ENCODE measurements at places on chromosomes 12 and 14. TPM values are rescaled to one million over a fixed set of nuclear protein-coding genes. Genes with fewer than 3 reads are reported as not detected.

DNA sequence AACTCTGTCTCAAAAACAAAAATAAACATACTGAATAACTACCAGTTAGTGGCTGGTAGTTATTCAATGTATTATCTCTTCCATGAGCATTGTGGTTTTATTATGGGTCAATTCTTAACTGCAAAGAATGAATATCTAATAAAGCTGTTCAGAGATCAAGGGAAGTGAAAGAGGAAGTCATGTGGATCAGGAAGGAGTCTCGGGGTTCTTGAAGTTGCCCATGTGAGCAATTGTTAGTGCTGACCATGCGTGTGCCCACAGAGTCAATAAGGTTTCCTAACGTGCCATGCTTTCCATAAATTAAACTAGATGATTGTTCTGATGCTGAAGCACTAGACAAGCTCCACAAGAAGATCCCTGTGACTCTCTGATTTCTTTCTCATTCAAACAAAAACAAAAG is 136.5 kb upstream of the CPSF6 start:
- DNase-seq = no peak

Gene MYO1H
- not detected for total RNA-seq

DNA sequence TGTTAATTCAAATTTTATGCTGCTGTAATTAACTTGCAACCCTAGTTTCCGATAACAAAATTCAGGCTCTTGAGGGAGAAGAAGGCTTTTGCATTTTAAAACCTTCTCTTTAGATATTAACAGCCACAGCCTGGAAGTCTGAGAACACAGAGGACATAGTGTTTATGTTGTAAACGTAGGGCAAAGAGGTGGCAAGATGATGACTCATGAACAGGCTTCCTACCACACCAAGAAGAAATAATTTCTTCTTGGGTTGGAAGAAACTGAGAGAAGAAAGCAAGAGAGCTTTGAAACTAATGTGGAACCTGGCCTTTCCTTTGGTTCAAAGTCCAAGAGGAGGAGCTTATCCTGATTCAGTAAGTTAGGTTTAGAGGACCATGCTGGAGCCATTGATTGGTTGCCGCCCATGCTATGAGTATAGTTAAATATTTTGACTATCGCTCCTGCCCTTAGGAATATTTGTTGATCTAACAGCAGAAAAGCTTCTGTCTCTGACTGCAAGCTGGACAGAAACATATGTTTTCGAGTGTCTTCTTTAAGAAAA is 31.8 kb downstream of the CCDC198 start:
- H3K27me3 ChIP-seq = no peaks in the 10 kb centered on the region
- DNase-seq = no peak
- no peak overlapping the region for H3K4me3 ChIP-seq

GRCh38 chr12:89525305-89525823 is 483 bp downstream of the POC1B start:
- peak; percentile 20 for DNase-seq
- H3K4me3 ChIP-seq = peak overlapping the region; percentile 87
- peak overlapping the region; percentile 84 for H3K27ac ChIP-seq
- no peaks in the 10 kb centered on the region for H3K36me3 ChIP-seq

DNA sequence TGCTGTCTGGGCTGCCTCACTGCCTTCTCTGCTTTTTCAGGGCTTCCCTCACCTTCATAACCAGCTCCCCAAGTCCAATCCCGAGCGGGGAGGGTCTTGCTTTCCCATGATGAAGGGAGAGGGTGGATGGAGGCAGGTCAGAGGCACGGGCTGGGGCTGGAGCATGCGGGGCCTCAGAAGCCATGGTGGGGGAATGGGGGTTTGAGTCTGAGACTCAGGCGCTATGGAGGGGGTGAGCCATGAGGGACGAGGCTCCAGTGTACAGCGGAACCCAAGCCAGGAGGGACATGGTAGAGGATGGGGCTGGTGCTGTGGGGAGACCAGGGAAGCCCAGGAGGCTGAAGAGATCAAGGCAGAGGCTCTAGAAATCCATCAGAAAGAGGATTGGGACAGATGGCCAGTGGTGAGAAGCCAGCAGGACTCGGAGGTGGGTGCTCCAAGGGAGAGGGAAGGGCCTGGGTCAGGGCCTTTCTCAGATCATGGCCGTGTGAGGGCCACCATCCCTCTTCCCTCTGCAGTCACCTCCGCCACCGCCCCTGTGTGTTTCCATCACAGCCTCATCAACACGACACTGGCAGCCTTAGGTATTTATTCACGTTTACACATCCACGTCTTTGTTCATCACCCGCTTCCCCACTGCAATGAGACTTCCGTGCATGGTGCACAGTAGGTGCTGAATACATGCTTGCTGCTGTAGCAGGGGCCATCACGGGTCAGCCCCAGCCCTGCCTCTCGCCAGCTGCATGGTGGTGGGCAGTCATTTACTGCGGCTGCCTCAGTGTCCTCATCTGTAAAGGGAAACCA is 144.7 kb downstream of the ADGRD1 start:
- no peak for DNase-seq
- no peaks in the 10 kb centered on the region for H3K36me3 ChIP-seq
- H3K27me3 ChIP-seq = no peaks in the 10 kb centered on the region

GRCh38 chr12:19203013-19203412 is 73.5 kb downstream of the PLEKHA5 start:
- H3K27ac ChIP-seq = no peak overlapping the region
- no peaks in the 10 kb centered on the region for H3K4me1 ChIP-seq
- no peaks in the 10 kb centered on the region for H3K36me3 ChIP-seq
- no peaks in the 10 kb centered on the region for H3K27me3 ChIP-seq
- no peak for DNase-seq
- no peak overlapping the region for H3K4me3 ChIP-seq

GRCh38 chr12:1013618-1014489 is 22.8 kb downstream of the ERC1 start:
- no peak overlapping the region for H3K4me3 ChIP-seq
- H3K36me3 ChIP-seq = no peaks in the 10 kb centered on the region
- DNase-seq = no peak
- H3K27ac ChIP-seq = no peak overlapping the region

Gene KRT6B
- total RNA-seq = not detected

GRCh38 chr12:89448526-89448925 is 76.1 kb downstream of the GALNT4 start:
- no peak overlapping the region for H3K27ac ChIP-seq
- no peaks in the 10 kb centered on the region for H3K36me3 ChIP-seq
- H3K4me1 ChIP-seq = no peaks in the 10 kb centered on the region
- no peak for DNase-seq
- H3K4me3 ChIP-seq = no peak overlapping the region
- H3K27me3 ChIP-seq = no peaks in the 10 kb centered on the region

Gene DEPDC4
- total RNA-seq = 1.2 TPM

Data from CD8-positive, alpha-beta memory T cell (primary cell).